ENCODE measurements at places on chromosomes 5 and 9.
A peak's percentile ranks its signal among the peaks of the same experiment; 100 is the strongest.

DNA sequence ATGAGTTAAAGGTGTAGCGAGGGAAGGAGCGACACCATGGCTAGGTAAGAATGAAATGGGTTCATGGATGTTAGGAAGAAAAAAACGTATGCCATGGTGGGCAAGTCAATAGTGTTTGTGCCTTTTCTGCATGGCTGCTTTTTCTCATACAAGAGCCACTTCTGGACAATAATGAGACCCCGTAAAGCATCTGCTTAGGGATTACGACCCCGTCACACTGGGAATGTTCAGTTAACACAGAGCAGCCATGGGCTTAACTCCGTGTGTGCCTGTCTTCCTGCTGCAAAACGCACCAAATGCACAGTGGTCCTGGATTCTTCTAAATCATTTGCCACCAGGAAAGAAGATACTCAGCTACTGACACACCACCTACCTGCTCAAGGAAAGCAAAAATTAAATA is 81.8 kb downstream of the NFIB start:
- peak; percentile 17 for DNase-seq

DNA sequence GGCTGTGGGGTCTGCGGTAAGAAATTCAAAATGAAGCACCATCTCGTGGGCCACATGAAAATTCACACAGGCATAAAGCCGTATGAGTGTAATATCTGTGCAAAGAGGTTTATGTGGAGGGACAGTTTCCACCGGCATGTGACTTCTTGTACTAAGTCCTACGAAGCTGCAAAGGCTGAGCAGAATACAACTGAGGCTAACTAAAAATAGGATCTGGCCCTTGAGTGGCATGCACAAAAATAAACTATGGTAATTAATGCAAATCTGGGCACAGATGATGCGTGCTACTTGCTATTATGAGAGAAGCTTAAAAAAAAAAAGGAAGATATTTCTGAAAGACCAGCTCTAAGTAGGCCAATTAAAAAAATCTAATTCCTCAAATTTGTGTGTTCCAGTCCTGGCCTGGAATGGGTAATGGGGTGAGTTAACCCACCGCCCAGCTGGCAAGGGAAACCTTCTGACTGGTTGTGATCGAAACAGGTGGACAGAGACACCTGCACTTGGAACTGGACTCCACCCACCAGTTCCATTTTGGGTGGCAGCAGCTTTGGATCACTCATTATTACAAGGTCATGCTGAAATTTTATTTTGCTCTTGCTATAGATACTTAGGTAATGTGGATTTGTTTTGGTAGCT is 26.6 kb upstream of the ZBTB34 start:
- DNase-seq: no peak

- DNase-seq: no peak
These were observed 45.7 kb downstream of the PLAC8L1 start for GRCh38 chr5:146059460-146060220.

DNA sequence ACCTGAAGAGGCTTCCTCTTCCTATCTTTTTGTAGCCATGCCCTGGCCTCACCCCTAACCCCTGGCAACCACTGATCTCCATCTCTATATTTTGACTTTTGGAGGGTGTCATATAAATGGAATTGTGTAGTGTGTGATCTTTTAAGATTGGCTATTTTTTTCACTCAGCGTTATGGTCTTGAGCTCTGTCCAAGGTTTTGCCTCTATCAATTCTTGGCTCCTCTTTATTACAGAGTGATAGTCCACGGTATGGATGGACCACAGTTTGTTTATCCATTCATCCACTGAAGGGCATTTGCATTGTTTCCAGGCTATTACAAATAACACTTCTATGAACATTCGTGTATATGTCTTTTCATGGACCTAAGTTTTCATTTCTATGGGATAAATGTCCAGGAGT is 209.8 kb upstream of the IER5L start:
- no peak for DNase-seq
